ENCODE measurements at places on chromosomes 11 and 22. TPM values are rescaled to one million over a fixed set of nuclear protein-coding genes. Genes with fewer than 3 reads are reported as not detected.

DNA sequence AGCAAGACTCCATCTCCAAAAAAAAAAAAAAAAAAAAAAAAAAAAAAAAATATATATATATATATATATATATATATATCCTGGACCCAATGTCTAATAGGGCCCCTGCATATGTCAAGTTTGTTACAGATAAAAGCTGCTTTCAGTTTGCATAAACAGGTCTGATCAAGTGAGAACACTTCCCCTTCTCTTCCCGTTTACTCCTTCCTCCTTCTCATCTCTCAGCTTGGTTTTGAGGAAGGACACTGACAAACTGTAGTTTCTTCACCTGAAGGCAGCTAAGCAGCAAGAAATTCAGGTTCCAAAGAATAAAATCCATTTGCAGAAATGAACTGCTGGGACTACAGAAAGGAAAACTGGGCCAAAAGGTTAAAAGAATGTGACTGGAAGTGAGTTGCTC lies 11.7 kb downstream of the THOC5 start:
- no peaks in the 10 kb centered on the region for H3K36me3 ChIP-seq
- H3K4me3 ChIP-seq = no peak overlapping the region
- no peaks in the 10 kb centered on the region for H3K4me1 ChIP-seq
- DNase-seq = no peak
- no peak overlapping the region for H3K27ac ChIP-seq

DNA sequence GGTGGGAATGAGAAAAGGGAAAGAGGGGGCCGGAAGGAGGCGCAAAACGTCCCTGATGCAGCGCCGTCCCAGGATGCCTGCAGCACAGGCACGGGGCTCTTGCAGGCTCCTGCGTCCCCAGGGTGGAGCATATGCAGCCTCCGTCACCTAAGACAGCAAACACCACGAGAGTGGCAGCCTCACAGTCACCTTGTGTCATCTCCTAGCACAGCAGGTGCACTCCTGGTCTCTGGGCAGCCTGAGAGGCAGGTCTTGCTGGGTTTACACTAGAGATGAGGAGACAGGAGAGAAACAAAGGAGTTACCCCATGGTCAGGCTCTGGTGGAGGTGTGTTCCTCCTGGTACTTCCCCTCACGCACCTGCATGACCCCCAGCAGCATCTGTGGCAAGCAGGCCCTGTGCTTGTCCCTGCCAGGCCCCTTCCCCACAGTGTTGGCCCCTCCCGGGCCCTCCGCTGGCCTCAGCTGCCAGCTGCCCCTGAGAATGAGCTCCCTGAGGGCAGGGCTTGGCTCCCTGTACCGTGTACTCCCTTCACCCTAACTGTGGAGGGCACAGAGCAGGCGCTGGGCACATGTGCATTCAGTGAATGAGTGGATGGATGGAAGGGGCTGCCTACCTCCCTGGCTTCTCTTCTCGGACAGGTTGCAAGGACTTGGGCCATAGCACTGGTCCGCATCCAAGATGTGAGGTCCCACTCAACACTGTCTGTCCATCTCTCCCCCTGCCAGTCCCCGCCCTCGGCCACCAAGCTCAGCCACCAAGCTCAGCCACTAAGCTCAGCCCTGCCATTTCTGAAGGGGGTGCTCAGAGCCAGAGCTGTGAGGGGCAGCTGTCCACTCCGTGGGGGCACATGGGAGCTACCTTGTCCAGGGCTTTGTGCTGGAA lies 988.6 kb downstream of the BRD1 start:
- H3K27ac ChIP-seq = no peak overlapping the region
- no peak for DNase-seq
- H3K36me3 ChIP-seq = peaks cover 15% of the 10 kb centered on the region
- peaks cover 28% of the 10 kb centered on the region for H3K27me3 ChIP-seq
- no peak overlapping the region for H3K4me3 ChIP-seq

DNA sequence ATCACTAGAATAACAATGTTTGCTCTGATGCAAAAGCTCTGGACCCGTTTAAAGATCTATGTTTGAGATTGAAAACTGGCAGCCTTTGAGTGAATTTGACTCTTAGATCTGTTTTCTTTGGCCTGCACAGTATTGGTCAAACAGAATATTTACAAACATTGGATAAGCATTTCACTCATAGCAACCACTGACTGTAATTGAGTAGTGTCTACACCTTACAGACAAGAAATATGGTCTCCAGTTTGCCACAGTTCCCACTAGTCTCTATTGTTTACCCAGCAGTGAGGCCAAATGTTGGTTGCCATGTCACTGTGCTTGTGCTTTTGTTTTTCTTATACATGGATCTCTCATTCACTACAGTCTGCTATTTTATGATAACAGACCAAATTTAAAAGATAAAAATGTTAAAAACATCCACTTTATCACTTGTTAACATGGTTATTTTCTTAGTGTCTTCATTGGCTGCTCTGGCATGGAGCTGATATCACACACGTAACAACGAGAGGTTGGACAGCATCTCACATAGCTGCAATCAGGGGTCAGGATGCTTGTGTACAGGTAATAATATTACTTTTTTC lies 12.2 kb downstream of the ANKRD42 start:
- DNase-seq = no peak
- H3K36me3 ChIP-seq = no peaks in the 10 kb centered on the region
- H3K27me3 ChIP-seq = no peaks in the 10 kb centered on the region
- H3K4me1 ChIP-seq = no peaks in the 10 kb centered on the region

- H3K4me1 ChIP-seq = peaks cover 3% of the 10 kb centered on the region
- DNase-seq = no peak
- H3K36me3 ChIP-seq = no peaks in the 10 kb centered on the region
- no peak overlapping the region for H3K4me3 ChIP-seq
- H3K27me3 ChIP-seq = peaks cover 3% of the 10 kb centered on the region
- H3K27ac ChIP-seq = no peak overlapping the region
Observed at GRCh38 chr11:78577495-78577894, 2.8 kb upstream of the NARS2 start.

- DNase-seq = no peak
- no peak overlapping the region for H3K4me3 ChIP-seq
- no peak overlapping the region for H3K27ac ChIP-seq
- H3K36me3 ChIP-seq = no peaks in the 10 kb centered on the region
Observed at GRCh38 chr11:119426142-119426541, 3.2 kb upstream of the THY1 start.

RFPL2 gene
- total RNA-seq = 1.4 TPM

DNA sequence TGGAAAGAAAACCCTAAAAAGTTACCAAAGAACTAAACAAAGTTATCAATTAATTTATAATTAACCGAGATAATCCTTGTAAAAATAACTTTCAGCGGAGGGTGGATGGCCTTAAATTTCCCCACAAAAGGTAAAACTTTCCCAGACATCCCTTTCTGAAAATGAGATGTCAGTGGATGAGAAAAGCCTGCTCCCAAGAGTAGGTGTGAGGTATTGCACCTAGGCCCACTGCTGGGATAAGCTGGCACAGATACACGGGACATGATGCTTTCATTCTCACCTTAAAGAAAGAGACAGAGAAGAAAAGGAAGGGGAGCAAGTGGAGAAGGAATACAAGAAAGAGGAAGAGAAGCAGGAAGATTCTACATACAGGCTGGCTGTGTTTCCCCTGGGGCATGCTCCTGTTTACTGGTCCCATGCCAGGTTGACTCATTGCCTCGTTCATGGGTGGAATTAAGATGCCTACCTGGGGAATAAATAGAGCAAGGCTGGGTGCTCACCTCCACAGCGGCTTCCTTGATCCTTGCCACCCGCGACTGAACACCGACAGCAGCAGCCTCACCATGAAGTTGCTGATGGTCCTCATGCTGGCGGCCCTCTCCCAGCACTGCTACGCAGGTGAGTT lies at the start of gene SCGB2A2:
SCGB2A2 (plus strand) TSS at position 505 of the 625 bp plus-strand sequence; CDS start at position 564, 59 bp downstream.
- H3K4me3 ChIP-seq = no peak within 1 kb of the TSS
- no peak within 1 kb of the TSS for H3K27ac ChIP-seq
- H3K27me3 ChIP-seq = peaks cover 5% of the 10 kb centered on the region
- no peak for DNase-seq

HIC2 gene
- total RNA-seq = 60.7 TPM

GRCh38 chr11:13384908-13385640 lies 77.9 kb downstream of the BTBD10 start:
- DNase-seq = no peak
- peaks cover 4% of the 10 kb centered on the region for H3K27me3 ChIP-seq
- H3K27ac ChIP-seq = no peak overlapping the region
- no peak overlapping the region for H3K4me3 ChIP-seq
- no peaks in the 10 kb centered on the region for H3K4me1 ChIP-seq

- H3K27me3 ChIP-seq = peaks cover 4% of the 10 kb centered on the region
- H3K36me3 ChIP-seq = peaks cover 10% of the 10 kb centered on the region
- H3K4me3 ChIP-seq = no peak overlapping the region
- no peak for DNase-seq
Observed at GRCh38 chr22:47354668-47355387, 592.4 kb downstream of the TBC1D22A start.

DNA sequence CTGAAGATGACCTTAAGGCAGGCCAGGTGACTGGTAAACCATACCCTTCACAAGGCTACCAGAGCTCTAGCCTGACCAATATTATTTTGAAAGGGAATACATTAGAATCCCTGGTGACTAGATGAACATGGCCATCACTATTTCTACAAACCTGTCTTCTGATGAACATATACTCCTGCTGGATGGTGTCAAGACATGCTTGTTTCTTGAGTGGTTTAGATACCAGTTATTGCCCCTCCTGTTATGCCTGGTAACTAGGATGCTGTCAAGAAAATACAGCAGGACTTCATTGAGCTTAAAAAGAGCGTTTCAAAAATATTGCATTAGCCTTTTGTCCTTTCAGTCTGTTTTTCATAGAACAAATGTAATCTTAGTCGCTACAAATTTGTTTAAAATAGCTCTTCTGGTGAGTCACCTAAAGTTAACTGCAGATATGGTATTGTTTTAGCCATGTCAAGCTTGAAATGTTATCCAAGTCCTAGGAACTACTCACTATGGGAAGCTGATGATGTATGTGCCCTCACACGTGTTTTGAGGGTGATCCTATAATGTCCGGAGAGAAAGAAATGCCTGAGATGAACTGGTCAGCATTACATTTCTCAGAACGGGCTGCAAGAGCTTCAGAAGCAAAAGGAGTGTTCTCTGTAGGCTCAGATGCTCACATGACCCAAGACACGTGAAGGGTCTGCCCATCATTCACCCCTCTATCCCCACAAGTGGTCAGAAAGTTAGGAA lies 20.6 kb downstream of the ADM start:
- H3K4me3 ChIP-seq = no peak overlapping the region
- no peaks in the 10 kb centered on the region for H3K4me1 ChIP-seq
- H3K27ac ChIP-seq = no peak overlapping the region
- H3K36me3 ChIP-seq = no peaks in the 10 kb centered on the region
- H3K27me3 ChIP-seq = no peaks in the 10 kb centered on the region

DNA sequence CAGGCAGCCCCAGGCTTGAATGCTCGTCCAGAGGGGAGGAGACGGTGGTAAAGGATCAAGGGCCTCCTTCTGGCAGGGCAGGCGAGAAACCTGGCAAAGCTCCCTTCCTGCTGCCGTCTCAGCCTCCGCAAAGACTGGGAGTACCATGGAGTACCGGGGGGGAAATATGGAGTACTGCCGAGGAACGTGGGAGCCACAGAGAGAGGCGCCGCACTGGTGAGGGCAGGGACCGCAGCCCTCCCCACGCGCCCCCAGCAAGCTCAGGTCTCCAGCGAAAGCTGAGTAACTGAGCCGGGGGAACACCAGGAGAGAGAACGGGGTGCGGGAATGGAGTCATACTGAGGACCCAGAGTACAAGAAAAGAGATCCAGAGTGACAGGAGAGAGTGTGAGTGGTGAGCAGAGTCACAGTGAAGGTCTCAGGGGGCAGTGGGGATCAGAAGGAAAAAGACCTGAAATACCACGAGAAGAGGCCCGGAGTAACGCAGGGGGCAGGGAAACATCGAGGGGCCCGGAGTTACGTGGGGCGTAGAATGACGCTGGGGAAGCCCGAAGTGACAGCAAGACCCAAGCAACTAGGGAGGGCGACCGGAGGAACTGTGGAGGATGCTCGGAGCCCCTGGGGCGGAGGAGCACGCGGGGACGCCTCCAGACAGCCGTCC lies 740 bp downstream of the EML3 start:
- H3K27me3 ChIP-seq = peaks cover 8% of the 10 kb centered on the region
- peak overlapping the region; percentile 70 for H3K27ac ChIP-seq
- no peaks in the 10 kb centered on the region for H3K36me3 ChIP-seq
- peak; percentile 27 for DNase-seq
- peak overlapping the region; percentile 93 for H3K4me3 ChIP-seq

TRPM5 gene
- total RNA-seq = not detected

GRCh38 chr22:46373921-46374662 lies 38.6 kb downstream of the TRMU start:
- H3K27me3 ChIP-seq = peaks cover 11% of the 10 kb centered on the region
- H3K4me1 ChIP-seq = peaks cover 2% of the 10 kb centered on the region
- H3K4me3 ChIP-seq = no peak overlapping the region
- no peak for DNase-seq

GRCh38 chr11:13902523-13902922 lies 60.0 kb upstream of the SPON1 start:
- H3K4me3 ChIP-seq = no peak overlapping the region
- no peak overlapping the region for H3K27ac ChIP-seq
- no peaks in the 10 kb centered on the region for H3K36me3 ChIP-seq
- H3K4me1 ChIP-seq = peaks cover 7% of the 10 kb centered on the region
- peaks cover 2% of the 10 kb centered on the region for H3K27me3 ChIP-seq
- DNase-seq = no peak

DNA sequence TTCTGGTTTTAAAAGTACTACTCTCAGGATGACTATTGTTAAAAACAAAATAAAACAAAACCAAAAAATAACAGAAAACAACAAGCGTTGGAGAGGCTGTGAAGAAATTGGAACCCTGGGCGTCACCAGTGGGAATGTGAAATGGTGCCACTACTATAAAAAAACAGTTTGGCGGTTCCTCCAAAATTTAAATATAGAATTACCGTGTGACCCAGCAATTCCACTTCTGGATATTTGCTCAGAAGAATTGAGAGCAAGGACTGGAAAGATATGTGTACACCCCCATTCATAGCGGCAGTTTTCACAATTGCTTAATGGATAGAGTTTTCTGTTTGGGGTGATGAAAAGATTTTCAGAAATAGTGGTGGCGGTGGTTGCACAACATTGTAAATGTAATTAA lies 8.6 kb downstream of the APOA4 start:
- no peak overlapping the region for H3K27ac ChIP-seq
- DNase-seq = no peak
- H3K27me3 ChIP-seq = no peaks in the 10 kb centered on the region
- H3K4me3 ChIP-seq = no peak overlapping the region
- H3K4me1 ChIP-seq = no peaks in the 10 kb centered on the region
- no peaks in the 10 kb centered on the region for H3K36me3 ChIP-seq

GRCh38 chr11:132365650-132366049 lies 995.2 kb downstream of the NTM start:
- H3K27me3 ChIP-seq = no peaks in the 10 kb centered on the region
- H3K27ac ChIP-seq = no peak overlapping the region
- no peak overlapping the region for H3K4me3 ChIP-seq
- no peak for DNase-seq

- no peak overlapping the region for H3K4me3 ChIP-seq
- no peaks in the 10 kb centered on the region for H3K36me3 ChIP-seq
- H3K27me3 ChIP-seq = peaks cover 4% of the 10 kb centered on the region
- H3K27ac ChIP-seq = no peak overlapping the region
- DNase-seq = no peak
Observed at GRCh38 chr11:123405123-123405592, 24.9 kb upstream of the GRAMD1B start.

GRCh38 chr11:45181193-45181888 lies 34.9 kb downstream of the PRDM11 start:
- H3K4me1 ChIP-seq = peaks cover 2% of the 10 kb centered on the region
- no peak for DNase-seq
- no peak overlapping the region for H3K27ac ChIP-seq
- peak overlapping the region; percentile 57 for H3K4me3 ChIP-seq

GRCh38 chr22:50188356-50188755 lies 2.6 kb downstream of the TRABD start:
- H3K4me3 ChIP-seq = no peak overlapping the region
- H3K27ac ChIP-seq = no peak overlapping the region
- DNase-seq = no peak
- H3K36me3 ChIP-seq = no peaks in the 10 kb centered on the region

HTATIP2 gene
- total RNA-seq = 6.2 TPM

All from glutamatergic neuron (in vitro differentiated cells).